ENCODE measurements at places on chromosomes 13 and 19. TPM values are rescaled to one million over a fixed set of nuclear protein-coding genes. Genes with fewer than 3 reads are reported as not detected.
A peak's percentile ranks its signal among the peaks of the same experiment; 100 is the strongest.

Gene RAB3A
- 12.2 TPM for total RNA-seq

Gene LILRA6
- not detected for total RNA-seq

DNA sequence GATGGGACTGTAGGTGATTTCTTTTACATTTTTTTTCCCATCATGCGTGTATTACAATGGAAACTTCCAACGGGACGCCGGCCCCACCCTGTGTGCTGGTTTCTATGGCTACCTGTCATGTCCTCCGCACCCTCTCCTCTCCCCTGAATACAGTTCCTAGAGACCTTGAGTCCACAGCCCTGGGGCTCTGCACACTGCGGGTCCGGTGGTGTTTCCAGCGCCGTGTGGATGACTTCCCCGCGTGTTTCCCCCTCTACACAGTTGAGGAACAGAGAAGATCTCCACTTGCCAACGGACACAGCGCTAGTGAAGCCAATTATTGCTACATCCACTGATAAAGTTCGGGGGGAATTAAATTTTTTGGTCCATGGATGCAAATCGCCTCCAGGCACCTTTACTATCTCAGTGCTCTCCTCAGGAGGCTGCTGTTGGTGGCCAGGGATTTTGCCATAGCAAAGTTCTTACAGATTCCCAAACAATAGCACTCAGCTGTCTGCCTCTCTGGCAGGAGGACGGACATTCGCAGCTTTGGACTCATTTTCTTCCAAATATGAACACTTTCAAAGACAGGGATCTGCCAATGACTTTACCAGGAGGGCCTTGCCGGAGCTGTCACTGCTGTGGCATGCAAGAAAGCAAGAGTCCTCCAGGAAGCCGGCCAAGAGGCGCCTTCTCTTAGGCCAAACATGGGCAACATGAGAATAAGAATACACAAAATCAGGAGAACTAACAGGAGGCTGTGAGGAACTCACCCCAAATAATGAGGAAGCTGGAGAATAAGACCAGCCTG, 39.3 kb upstream of the GAS6 start:
- H3K27me3 ChIP-seq, result no peaks in the 10 kb centered on the region
- H3K4me3 ChIP-seq, result no peak overlapping the region
- H3K36me3 ChIP-seq, result no peaks in the 10 kb centered on the region
- no peak for DNase-seq

- peaks cover 16% of the 10 kb centered on the region for H3K4me1 ChIP-seq
- H3K36me3 ChIP-seq, result no peaks in the 10 kb centered on the region
- H3K4me3 ChIP-seq, result no peak overlapping the region
These were observed 22.6 kb downstream of the KLF5 start for GRCh38 chr13:73081256-73081915.

- H3K27me3 ChIP-seq, result peaks cover 6% of the 10 kb centered on the region
- no peak overlapping the region for H3K4me3 ChIP-seq
- H3K36me3 ChIP-seq, result peaks cover 5% of the 10 kb centered on the region
- 0 out of 2 replicates have a peak overlapping the region, but pooled peaks have one; percentile 76 for H3K27ac ChIP-seq
These were observed 64.7 kb downstream of the GPR12 start for GRCh38 chr13:26695891-26696311.

DNA sequence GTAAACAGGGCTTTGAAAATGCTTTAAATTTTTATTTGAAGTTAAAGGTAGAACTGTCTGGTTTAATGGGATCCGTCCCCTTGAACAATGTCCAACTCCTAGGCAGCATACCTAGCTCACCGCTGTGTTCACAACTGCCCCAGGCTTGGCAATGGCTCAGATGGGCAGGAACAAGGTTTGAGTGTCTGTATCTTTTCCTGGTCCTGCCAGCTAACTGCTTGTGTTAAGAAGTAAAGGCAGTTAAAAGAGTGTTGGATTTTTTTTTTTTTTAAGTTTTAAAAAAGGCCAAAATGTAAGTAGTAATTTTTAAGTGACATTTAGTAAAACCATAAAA, 66.7 kb upstream of the FNDC3A start:
- H3K4me1 ChIP-seq, result peaks cover 6% of the 10 kb centered on the region
- no peaks in the 10 kb centered on the region for H3K36me3 ChIP-seq
- H3K27ac ChIP-seq, result no peak overlapping the region
- H3K4me3 ChIP-seq, result no peak overlapping the region
- no peaks in the 10 kb centered on the region for H3K27me3 ChIP-seq
- DNase-seq, result no peak

GRCh38 chr13:98390086-98390715, 186.7 kb downstream of the STK24 start:
- peaks cover 6% of the 10 kb centered on the region for H3K4me1 ChIP-seq
- H3K27me3 ChIP-seq, result no peaks in the 10 kb centered on the region
- H3K27ac ChIP-seq, result peak overlapping the region; percentile 39
- H3K36me3 ChIP-seq, result peaks cover 29% of the 10 kb centered on the region
- DNase-seq, result no peak
- H3K4me3 ChIP-seq, result no peak overlapping the region

- no peak overlapping the region for H3K4me3 ChIP-seq
- peaks cover 11% of the 10 kb centered on the region for H3K27me3 ChIP-seq
- H3K4me1 ChIP-seq, result no peaks in the 10 kb centered on the region
- H3K36me3 ChIP-seq, result peaks cover 28% of the 10 kb centered on the region
These were observed 19.0 kb upstream of the ADGRE1 start for GRCh38 chr19:6868351-6868750.

DNA sequence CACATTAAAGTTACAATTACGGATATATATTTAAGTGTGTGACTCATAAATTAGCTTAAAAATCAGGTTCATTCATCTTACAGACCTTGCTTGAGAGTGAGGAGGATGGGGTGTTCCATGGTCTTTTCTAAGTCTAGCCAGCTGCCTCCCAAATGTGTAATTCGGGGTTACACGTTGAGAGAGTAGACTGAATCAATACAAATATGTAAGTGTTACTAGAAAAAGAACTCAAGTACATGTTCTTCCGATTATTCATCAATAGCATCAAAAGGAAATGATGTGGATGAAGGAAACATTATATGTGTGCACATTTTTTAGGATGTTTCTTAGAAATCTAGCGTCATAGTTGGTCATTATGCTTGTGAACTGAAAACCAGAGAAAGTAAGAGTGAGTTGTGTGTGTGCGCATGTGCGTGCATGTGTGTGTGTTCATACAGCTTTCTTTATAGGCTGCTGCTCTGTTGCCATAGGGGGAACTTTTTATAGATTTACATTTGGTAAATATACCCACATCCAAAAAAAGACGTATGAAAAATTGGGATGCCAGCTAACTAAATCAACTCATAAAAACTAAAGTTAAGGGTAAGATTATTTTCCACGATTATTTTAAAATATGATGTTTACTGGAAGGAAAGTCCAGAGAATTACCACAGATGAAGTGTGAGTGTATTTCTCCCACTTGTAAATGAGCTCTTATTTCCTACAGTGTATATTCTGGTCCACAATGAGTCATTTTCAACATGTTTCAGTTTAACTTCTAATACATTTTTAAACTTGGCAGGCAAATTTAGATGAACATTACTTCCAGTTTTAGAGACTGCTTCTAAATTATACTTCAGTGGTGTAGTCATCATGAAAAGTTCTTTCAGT, 82.4 kb downstream of the PIBF1 start:
- H3K4me3 ChIP-seq, result no peak overlapping the region
- no peaks in the 10 kb centered on the region for H3K4me1 ChIP-seq
- H3K27ac ChIP-seq, result no peak overlapping the region
- H3K36me3 ChIP-seq, result peaks cover 12% of the 10 kb centered on the region

DNA sequence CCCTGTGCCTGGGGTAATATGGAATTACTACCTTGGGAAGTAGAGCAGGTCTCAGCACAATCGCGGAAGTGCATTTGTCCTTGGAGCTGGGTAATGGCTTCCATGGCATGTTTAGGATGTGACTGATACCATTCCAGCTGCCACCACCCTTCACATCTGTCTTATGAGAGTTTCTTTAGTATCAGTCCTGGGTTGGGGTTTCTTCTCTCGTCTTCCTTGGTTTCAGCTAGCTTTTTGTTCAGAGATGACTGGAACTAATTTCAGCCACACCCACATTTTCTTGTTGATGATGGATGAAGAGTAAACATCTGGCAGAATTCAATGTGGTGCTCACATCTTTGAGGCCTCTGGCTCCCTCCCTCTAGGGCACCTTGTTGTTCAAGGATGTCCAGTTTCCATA, 212.9 kb upstream of the SOX21 start:
- no peak overlapping the region for H3K27ac ChIP-seq
- peaks cover 17% of the 10 kb centered on the region for H3K4me1 ChIP-seq
- H3K4me3 ChIP-seq, result no peak overlapping the region
- no peaks in the 10 kb centered on the region for H3K36me3 ChIP-seq

DNA sequence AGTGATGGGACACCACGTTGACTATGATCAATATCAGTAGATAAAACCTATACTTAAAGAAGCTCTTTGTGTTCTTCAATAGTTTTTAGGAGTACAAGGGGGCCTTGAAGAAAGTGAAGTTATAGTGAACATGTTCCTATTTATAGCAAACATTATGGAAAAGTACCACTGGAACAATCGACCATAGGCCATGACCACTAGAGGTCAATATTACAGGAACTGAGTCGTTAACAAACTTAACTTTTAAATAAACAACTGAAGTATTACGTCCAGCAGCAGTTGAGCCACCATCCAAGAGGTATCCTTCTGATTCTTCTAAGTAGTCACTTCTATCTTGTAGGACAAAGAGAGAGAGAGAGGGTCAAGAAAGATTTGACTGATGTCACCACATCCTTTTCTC, 391.0 kb upstream of the SLITRK5 start:
- H3K4me1 ChIP-seq, result peaks cover 8% of the 10 kb centered on the region
- H3K36me3 ChIP-seq, result no peaks in the 10 kb centered on the region
- H3K27ac ChIP-seq, result no peak overlapping the region
- no peak overlapping the region for H3K4me3 ChIP-seq
- H3K27me3 ChIP-seq, result no peaks in the 10 kb centered on the region

DNA sequence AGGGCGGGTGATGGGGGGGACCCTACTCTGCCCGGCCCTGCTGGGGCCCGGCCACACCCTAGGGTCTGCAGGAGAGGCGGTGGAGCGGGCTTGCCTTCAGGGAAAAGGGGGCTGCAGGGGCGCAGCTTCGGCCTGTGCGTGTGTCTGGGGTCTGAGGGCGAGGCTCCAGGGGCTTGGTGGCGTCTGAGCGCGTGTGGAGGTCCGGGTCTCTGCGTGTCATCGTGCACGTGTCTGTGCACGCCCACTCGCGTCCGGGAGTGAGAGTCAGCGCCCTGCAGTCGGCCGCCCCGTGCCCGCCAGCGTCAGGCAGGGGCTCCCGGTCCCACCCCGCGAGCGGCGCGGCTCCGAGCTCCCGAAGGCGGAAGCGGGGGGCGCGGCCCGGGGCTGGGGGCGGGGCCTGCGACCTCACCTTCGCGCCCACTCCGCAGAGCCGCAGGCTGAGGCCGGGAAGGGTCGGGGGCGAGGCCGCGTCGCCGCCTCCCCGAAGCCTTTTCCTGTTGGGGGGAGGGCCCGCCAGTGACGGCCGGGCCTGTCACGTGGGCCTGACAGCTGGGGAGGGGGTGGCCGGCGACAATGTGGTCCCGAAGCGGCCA, at the start of gene ARHGAP45:
ARHGAP45 (plus strand) TSS at position 420 of the 593 bp plus-strand sequence. CDS start 239 bp downstream, outside the sequence.
- peak within 1 kb of the TSS; percentile 65 for H3K4me3 ChIP-seq
- H3K27me3 ChIP-seq, result peaks cover 33% of the 10 kb centered on the region
- peak; percentile 49 for DNase-seq
- no peak within 1 kb of the TSS for H3K27ac ChIP-seq
- H3K36me3 ChIP-seq, result no peaks in the 10 kb centered on the region

- H3K27me3 ChIP-seq, result peaks cover 4% of the 10 kb centered on the region
- H3K27ac ChIP-seq, result no peak overlapping the region
- DNase-seq, result no peak
- H3K4me3 ChIP-seq, result no peak overlapping the region
- no peaks in the 10 kb centered on the region for H3K4me1 ChIP-seq
These were observed 25.3 kb upstream of the CEACAM20 start for GRCh38 chr19:44554641-44555246.

GRCh38 chr13:32107474-32107873, 75.9 kb downstream of the FRY start:
- no peak overlapping the region for H3K4me3 ChIP-seq
- no peaks in the 10 kb centered on the region for H3K4me1 ChIP-seq
- H3K36me3 ChIP-seq, result no peaks in the 10 kb centered on the region
- no peak for DNase-seq

DNA sequence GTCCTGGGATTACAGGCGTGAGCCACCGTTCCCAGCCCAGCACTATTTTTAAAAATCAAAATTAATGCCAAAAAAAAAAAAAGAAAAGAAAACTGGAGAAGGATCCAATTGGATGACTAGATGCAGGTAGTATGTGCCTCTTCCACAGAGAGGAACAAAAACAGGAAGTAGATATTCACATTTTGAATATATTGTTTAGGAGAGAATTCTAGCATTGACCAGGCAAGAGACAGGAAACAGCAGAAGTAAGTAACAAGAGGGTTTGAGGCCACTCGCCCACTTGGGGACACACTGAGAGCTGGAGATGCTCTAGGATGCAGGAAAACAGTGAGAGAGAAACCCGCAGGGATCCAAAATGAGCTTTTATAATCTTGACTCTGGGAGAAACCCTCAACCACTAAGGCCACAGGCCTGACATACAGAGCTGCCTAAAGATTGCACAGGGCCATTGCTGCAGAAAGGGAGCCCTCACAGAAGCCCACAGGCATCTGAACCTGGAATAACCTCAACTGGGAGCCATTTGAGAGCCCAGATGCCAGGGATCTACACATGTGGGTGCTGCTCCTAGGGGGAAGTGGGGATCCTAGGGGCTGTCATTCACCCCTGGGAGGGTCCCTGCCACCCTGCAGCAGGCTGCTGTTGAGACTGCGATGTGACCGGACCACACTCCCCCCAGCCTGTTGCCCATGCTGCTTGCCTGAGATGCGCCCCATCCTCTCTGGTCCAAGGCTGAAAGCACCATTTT, 28.2 kb downstream of the IGFL2 start:
- DNase-seq, result no peak
- H3K4me3 ChIP-seq, result no peak overlapping the region
- H3K36me3 ChIP-seq, result peaks cover 9% of the 10 kb centered on the region

GRCh38 chr13:32676242-32676641, 90.0 kb downstream of the PDS5B start:
- no peak overlapping the region for H3K4me3 ChIP-seq
- H3K27ac ChIP-seq, result no peak overlapping the region
- H3K4me1 ChIP-seq, result no peaks in the 10 kb centered on the region
- peaks cover 45% of the 10 kb centered on the region for H3K36me3 ChIP-seq
- DNase-seq, result no peak

All from WTC11 (cell line).